ENCODE measurements at places on chromosomes 2 and 18.

GRCh38 chr2:67286981-67287759, 110.0 kb upstream of the ETAA1 start:
- DNase-seq = no peak

DNA sequence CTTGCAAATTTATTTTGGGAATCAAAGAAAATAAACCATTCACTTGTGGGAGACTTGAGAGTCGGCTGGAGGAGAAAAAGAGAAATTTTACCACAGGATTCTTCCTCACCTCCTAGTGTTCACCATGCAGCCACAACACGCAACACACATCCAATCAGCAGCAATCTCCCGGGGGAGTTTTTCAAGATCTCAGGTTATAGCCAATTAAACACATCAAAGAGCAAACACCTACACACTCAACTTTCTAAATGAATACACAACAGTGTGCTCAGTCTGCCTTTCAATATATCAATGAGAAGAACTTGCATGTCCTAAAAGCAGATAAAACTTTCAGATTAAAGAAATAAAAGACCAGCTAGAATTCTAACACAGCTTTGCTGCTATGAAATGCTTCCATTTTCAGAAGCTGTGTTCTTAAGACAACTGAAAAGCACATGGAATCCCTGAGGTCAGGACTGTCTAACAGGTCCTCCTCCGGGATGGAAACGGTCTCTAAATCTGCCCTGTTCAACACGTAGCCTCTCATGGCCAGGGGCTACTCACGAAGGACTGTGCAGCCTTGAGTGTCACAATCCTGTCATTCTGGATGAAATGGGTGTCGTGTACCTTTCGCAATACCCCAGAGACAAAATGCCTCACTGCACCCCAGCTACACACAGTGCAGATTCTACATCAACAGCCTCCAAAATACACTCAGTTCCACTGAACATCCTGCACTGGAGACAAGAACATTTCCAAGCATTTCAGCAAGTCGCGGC, 84.2 kb downstream of the ZNF516 start:
- DNase-seq = no peak

GRCh38 chr18:9057646-9058045, 44.9 kb upstream of the NDUFV2 start:
- DNase-seq = no peak

DNA sequence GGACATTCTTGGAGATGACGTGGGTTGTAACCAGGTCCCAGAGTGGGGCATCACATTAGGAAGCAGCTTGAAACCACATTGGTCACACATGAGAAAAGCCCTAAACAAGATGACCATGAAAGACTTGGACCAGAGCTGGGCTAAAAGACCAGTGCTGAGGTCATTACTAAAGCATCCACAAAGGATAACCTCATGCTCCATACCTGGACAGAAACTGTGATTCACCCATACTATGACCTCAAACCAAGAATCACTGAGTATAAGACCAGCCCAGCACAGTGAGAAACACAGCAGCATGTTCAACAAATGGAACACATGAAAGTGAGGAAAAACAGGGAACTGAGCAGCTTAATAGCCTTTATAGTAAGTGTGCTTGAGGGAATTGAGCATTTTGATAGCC, 635.5 kb upstream of the NETO1 start:
- DNase-seq = no peak

DNA sequence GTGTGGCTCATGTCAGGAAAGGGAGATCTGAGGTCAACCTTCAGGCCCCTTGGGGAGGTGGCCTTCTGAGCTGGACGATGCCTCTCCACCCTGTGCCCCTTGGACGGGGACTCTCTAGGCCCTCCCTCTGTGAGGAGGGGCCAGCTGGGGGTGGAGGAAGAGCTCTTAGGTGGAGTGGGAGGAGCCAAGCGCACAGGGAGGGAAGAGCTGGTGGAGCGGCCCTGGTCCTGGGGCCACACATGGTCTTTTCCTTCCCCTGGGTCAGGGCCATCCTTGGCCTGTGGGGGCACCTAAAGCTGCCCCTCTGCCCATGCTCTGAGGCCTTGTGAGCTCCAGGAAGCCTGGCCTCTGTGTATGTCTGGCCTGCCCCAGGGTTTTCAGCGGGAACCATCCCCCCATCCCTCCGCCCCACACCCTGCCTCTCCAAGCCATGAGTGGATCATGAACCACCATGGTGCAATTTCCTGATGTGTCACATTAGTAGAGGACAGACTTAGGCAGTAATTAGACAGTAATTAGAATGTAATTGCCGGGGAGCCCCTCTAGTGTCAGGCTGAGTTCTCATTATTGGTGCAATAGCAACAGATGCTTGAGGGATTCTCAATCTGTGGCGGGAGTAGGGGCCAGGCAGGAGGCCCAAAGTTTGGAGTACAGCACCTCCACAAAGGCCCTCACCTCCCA, 63.0 kb downstream of the GLI2 start:
- no peak for DNase-seq

GRCh38 chr2:235854276-235854675, 313.9 kb downstream of the GBX2 start:
- no peak for DNase-seq

GRCh38 chr2:229370509-229370908, 99.4 kb upstream of the PID1 start:
- no peak for DNase-seq

DNA sequence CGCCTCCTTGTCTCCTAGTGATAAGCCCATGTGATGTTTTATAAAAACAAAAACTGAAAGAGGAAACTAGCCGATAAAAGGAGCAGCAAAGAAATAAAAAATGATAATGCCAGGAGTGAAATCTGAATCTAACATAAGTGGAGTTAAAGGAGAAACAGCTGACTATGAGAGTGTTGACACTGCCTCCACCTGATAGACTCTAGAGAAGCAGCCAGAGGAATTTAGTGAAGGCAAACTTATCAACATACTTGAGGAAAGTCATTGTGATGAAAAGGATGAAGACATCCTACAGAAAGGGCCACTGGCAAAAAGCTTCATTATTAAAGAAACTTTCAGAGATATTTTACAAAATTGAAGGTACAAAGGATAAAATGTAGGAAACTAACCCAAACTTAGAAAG, 1.9 kb downstream of the M1AP start:
- DNase-seq = no peak

GRCh38 chr18:75253784-75254183, 43.2 kb downstream of the TSHZ1 start:
- DNase-seq = no peak

GRCh38 chr2:53455094-53455493, 312.5 kb upstream of the CHAC2 start:
- DNase-seq = no peak

GRCh38 chr18:50649821-50650220, 89.9 kb downstream of the MAPK4 start:
- no peak for DNase-seq

- DNase-seq = no peak
Observed at GRCh38 chr2:104690255-104690984, 163.5 kb upstream of the POU3F3 start.

DNA sequence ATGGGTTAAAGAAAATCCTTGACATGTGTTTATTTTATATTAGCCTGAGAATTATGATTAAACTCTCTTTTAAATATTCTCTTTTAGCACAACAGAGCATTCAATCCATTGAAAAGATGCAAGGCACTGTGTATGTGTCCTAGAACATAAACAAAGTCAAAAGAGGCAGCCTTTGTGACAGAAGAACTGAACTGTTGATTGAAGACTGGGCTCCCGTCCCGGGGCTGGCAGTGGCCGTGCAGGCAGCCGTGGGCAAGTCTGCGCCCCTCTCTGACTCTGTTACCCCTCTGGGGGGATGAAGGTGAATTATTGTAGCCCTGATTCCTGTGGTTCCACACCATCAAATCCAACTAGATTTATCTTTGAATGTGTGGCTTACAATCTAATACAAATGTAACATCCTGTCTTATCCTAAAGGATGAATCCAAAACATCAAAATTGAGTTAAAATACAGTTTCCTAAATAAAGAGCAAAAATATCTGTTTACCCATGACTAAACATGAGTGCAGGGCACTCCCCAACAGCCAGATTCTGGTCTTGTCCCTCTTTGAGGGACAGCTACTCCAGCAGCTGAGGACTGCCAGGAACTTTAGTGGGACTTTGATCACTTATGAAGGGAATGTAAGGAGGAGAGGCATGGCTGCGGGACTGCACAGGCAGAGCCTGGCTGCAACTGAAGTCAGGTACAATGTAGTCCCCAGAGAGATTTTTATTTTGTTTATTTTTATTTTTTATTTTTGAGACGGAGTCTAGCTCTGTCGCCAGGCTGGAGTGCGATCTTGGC, 37.3 kb upstream of the SH3BP4 start:
- DNase-seq = no peak

DNA sequence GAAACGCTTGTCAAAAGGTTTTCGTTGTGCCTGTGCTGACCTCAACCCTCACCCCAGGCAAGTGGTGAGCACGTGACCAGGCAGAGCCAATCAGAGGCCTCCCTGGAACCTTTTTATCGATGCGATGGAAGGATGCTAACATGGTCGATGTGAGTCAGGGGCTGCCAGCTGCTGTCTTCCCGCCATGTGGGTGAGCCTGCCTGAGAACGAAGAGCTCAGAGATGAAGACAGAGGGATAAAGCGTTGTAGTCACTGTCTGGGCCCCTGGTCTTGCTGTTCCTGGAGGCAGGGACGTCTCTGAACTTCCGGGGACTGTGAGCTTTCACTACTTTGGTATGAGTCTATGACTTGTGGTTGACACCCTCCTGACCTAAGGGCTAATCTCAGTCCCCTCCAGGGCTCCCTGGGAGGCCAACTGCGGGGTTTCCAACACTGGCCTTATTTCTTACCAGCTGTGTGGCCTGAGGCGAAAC, 18.6 kb downstream of the DNMT3A start:
- peak; percentile 32 for DNase-seq

DNA sequence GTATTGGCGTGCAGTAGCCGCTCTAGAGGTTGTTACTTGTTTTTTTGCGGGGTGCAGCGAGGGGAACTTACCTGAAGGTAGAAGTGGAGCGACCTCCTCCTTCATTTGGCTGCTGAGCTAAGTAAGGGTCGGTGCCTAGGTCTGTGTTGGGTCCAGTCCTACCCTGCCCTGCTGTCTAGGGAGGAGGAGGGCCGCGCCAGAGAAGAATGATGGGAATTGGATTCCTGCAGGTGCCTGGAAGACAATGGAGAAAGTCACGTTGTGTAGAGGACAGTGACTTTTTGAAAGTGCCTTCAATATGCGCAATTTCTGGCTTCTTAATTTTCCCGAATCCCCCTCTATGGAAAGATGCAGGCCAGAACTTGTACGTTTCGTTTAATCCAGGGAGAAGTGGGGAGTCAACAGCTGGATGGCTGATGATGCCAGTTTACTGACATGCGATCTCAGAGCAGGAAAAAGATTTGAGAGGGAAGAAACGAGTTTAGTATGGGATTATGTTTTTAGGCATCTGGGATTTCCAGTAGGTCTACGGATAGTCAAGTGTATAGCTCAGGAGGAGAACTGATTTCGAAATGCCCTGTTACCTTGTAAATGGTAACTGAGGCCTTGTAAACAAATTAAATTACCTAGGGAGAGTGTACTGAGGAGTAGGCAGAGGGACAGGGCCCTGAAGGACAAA, 653 bp downstream of the MRPS9 start:
- no peak for DNase-seq

DNA sequence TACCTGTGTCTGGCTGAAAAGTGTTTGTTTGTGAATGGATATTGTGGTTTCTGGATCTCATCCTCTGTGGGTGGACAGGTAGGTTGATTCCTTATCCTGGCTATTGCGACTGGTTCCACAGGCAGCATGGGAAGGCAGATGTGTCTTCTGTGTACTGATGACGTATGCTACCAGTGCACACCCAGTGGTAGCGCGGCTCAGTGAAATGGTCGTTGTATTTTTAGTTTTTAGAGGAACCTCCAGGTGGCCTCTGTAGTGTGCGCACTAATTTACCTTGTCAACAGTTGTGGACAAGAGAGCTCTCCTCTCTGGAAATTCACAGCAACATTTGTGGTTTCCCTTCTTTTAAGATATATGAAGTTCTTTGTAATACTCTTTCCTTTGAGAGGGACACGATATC, 52.5 kb downstream of the CCDC74A start:
- DNase-seq = no peak

GRCh38 chr2:210203147-210203546, 22.1 kb downstream of the ACADL start:
- no peak for DNase-seq

DNA sequence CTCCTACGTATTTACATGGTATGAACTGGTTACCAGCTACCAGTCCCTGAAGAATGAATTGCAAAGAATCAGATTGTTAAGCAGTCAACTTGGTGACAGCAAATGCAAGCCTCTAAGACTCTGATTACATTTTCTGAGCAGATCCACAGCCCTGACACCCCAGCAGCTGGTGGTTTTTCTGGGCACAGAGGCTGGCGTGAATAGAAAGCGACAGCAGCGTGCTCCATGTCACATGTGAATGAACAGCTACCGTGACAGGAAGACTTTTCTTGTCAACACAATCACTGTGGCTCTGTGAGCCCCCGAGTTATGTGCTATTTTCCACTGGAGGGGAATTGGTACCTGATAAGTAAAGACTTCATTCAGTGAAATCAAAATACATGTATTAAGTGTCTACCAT, 93.2 kb upstream of the CBLN2 start:
- DNase-seq = no peak

GRCh38 chr2:12267042-12267441, 449.7 kb upstream of the TRIB2 start:
- no peak for DNase-seq

GRCh38 chr2:227147023-227147422, 17.0 kb downstream of the COL4A4 start:
- no peak for DNase-seq

GRCh38 chr2:167508709-167509108, 620.4 kb downstream of the XIRP2 start:
- no peak for DNase-seq

DNA sequence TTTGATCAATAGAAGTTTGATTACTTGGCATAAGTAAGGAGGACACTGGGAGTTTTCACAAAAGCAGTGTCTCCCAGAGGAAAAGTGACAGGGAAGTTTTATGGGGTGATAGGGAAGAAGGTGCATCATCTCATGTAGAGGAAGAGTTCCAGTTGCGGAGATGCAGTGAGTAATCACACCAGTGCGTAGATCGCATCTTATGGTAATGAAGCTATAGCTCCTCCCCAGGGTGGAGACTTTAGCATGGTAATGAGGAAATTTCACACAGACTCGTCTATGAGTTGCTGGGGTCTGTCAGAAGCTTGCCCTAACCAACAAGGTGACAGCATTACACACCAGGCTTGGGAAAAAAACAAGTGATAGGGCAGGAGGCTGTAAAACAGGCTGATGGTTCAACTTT, 49.0 kb downstream of the KYNU start:
- no peak for DNase-seq
